ENCODE measurements at places on chromosomes 4 and X. TPM values are rescaled to one million over a fixed set of nuclear protein-coding genes. Genes with fewer than 3 reads are reported as not detected.
A peak's percentile ranks its signal among the peaks of the same experiment; 100 is the strongest.

The RPS6KA6 gene
- 6.8 TPM for total RNA-seq

The QDPR gene
- total RNA-seq: 10.4 TPM

The PNMA5 gene
- not detected for total RNA-seq

The ASB11 gene
- total RNA-seq: not detected

- DNase-seq: no peak
These were observed 15.1 kb upstream of the UGT2B17 start for GRCh38 chr4:68591204-68591603.

GRCh38 chr4:77994194-77994721 lies 62.9 kb upstream of the FRAS1 start:
- peak; percentile 56 for DNase-seq

GRCh38 chr4:6198768-6199421 lies 1.5 kb downstream of the JAKMIP1 start:
- no peak for DNase-seq

DNA sequence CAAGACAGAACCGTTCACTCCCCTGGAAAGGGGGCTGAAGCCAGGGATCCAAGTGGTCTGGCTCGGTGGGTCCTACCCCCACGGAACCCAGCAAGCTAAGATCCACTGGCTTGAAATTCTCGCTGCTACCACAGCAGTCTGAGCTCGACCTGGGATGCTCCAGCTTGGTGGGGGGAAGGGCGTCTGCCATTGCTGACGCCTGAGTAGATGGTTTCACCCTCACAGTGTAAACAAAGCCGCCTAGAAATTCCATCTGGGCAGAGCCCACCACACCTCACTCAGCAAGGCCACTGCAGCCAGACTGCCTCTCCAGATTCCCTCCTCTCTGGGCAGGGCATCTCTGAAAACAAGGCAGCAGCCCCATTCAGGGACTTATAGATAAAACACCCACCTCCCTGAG lies 13.4 kb upstream of the PBDC1 start:
- no peak for DNase-seq

GRCh38 chr4:78569306-78569821 lies 17.8 kb downstream of the ANXA3 start:
- peak; percentile 82 for DNase-seq

- DNase-seq: no peak
These were observed 18.5 kb downstream of the ADRA2C start for GRCh38 chr4:3784454-3785291.

- DNase-seq: no peak
These were observed at the start of gene HSD17B13 for GRCh38 chr4:87322754-87323153. Gene HSD17B13, minus strand, starts transcription at chr4:87322882. Its CDS starts 41 bp downstream, at chr4:87322841.

DNA sequence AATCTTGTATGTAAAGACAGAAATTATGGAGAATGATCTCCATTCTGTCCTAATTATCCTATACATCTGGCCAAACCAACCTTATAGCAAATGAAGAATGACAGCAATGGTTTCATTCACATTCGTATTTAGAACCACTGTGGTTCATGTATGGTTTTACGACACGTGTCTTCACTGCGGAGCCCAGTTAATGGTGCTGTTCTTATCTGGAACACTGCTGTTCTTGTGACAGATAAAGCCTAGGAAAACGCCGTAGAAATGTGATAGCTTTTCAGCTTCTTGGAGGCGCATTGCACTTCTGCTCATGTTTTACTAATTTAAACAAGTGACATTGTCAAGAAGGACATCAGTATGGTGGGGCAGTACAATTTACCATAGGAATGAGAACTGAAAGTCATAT lies 2266.4 kb upstream of the TENM3 start:
- DNase-seq: no peak

GRCh38 chr4:121783210-121783609 lies 17.9 kb upstream of the EXOSC9 start:
- DNase-seq: no peak

DNA sequence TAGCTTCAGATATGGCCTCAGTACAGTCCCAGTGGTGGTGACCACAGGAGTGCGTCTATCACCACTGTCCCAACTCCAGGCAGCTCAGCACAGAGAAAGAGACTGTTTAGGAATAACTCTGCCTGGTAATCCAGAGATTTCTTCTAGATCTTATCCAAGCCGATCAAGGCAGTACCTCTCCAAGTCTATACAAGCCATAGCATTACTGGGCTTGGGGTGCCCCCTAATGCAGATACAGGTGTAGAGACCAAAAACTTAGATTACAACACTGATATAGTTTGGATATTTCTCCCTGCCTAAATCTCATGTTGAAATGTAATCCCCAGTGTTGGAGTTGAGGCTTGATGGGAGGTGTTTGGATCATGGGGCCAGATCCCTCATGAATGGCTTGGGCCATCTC lies 100.9 kb downstream of the PTCHD1 start:
- no peak for DNase-seq

- no peak for DNase-seq
These were observed 50.5 kb downstream of the KCNIP4 start for GRCh38 chr4:21898101-21898500.

Measured in IMR-90 (cell line).